ENCODE measurements at places on chromosomes 2 and 18.

GRCh38 chr2:19547321-19547720 lies 188.9 kb upstream of the OSR1 start:
- no peak for DNase-seq

DNA sequence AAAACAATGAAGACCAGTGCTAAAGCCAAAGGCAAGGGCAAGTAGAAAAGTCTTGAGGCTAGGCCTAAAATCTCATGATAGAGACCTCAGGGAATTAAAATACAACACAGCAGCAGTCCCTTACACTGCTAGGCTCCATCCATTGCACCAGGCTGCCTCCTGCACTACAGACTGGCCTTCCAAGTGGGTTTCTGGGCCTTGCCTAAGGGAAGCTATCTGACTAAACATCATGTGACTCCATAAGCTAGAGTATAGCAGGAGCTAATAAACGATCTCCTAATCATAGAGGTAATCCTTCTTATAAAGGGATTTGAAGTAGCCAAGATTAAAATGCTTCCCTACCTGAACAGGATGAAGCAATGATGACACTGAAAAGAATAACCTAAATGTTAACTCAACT lies 77.6 kb upstream of the NFU1 start:
- DNase-seq = no peak

DNA sequence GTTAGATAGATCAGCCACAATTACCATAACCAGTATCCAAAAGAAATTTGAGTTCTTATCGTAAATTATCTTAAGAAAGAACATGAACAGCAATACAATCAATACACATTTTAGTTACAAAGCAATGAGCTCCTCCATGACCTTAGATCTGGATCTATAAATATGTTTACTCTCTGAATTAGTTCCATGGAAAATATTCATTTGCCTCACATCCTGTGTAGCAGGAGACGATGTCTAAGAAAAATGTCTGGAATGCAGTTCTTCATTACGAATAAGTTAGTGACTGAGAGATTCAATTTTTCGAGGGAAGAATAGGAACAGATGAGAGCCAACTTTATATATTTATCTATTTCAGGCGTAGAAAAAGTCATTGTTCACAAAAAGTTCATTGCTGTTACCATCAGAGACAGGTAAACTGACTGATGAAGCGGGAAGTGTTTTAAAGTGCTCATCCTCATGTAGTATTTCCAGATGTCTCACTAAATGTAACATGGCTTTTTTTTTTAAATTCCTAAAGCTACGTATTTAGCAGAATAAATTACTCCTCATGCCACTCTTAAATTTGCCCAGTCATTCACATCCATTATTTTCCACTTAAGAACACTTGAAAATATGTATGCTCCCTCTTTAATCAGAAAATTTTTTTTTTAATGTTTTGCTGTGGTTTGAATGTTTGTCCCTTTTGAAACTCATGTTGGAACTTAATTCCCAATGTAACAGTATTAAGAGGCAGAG lies 106.5 kb upstream of the SCN1A start:
- no peak for DNase-seq

GRCh38 chr2:158714420-158714819 lies 80.7 kb upstream of the DAPL1 start:
- DNase-seq = no peak

DNA sequence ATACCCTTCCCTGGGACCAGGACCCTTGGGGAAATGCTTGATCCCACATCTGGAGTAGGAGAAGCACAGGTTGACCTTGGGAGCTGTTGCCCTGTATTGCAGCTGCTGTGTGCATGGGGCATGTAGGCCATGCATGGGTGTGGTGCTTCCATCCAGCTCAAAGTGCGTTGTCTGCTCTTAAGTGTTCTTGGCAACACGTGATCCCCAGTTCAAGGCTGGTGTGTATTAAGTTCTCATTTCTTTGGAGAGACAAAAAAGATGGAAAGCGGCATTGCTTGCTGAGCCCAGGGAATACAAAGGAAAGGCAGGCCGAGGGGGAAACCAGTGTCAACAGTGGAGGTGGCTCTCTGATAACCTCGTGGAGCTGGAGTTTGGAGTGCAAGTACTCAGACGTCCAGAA lies 110.7 kb downstream of the RTP5 start:
- DNase-seq = no peak
